ENCODE measurements at places on chromosomes 3 and 15.

GRCh38 chr3:179955809-179956208 is 80.9 kb downstream of the PEX5L start:
- no peak for DNase-seq

DNA sequence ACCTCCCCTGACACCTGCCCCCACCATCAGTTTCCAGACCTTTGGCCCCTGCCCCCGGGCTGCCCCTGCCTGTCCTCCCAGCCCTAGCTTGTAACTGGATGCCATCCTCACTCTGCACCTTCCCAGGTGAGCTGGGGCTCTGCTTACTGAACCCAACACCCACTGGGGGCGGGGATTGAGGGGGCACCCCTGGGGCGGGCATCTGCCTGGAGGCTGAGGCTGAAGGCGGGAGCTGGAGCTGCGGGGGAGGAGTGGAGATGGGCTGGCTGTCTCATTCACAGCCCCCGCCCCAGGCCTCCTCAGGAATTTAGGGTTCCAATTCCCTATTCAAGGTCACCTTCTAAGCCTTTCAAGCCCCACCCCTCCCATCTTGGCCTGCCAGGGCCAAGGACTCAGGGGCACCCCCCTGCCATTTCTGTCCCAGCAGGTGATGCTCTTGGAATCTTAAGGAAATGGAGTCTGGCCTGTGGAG is 17.7 kb downstream of the PIF1 start:
- DNase-seq = no peak

DNA sequence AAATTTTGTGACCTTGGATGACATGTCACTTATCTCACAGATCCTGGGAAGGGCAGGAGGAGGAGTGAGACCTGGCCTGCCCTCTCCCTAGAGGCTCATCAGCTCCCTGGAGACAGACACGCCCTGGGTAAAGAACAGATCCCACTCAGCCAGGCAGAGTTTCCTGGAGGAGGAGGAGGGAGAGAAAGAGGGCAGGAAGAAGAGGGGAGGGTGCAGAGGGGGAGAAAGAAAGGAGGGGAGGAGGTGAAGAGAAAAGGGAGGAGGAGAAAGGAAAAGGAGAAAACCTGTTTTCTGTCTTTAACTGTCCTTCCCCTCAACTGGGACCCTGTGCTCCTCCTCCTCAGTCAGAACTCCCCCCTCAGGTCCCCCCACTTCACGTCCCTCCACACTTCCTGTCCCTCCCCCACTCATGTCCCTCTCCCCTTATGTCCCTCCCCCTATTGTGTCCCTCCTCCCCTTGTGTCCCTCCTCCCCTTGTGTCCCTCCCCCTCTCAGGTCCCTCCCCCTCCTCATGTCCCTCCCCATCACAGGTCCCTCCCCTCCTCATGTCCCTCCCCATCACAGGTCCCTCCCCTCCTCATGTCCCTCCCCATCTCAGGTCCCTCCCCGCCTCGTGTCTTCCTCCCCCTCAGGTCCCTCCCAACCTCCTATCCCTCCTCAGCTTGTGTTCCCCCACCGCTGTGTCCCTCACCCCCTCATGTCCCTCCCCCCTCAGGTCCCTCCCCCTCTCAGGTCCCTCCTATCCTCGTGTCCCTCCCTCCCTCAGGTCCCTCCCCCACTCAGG is 52.3 kb upstream of the CGNL1 start:
- no peak for DNase-seq

DNA sequence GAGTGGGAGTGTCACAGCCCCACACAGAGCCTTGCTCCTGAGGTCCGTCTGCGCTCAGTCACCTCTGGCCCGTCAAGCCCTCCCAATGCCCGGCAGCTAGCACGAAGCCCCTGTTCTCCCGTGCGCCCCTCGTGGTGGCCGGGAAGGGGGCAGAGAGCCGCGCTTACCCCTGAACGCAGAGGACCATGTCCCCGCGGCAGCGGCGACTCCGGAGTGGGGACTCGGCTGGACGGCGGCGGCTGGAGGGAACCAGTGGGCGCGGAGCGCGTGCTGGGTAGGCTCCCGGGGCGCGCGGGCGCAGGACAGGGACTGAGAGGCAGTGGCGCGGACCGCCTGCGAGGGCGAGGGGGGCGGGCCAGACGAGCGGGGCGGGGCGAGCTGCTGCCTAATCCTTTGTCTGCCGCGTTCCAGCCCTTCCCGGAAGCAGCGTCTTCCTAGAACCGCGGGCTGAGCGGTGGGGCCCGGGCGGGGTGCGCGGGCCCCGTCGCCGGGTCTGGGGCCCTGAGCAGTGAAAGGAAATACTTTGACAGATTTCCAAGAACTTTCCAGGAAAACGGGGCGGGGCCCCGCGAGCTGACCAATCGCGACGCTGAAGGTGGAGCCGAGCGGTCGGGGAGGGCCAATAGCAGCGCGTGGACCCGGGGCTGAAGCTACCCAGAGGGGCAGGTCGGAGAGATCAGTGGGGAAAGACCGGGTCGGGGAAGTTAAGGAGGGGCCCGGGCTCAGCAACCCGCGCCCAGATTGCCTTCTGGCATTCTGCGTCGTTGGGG is at the start of gene CISH:
TSS of gene CISH (minus strand) at position 311 of the 770 bp plus-strand sequence. CDS start at position 187, 124 bp downstream.
- peak; percentile 83 for DNase-seq

GRCh38 chr3:27281671-27282150 is 87.5 kb downstream of the NEK10 start:
- DNase-seq = no peak

DNA sequence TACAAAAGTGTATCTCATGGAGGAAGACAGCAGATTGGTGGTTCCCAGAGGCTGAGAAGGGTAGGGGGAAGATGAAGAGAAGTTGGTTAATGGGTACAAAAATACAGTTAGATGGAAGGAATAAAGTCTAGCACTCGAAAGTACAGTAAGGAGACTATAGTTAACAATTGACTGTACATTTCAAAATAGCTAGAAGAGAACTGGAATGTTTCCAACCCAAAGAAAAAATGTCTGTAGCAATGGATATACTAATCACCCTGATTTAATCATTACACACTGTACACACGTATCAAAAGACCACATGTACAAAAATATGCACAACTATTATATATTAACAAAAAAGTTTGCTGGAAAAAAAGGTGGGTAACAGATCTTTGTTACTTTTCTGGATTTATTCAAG is 57.3 kb downstream of the THRB start:
- DNase-seq = no peak

DNA sequence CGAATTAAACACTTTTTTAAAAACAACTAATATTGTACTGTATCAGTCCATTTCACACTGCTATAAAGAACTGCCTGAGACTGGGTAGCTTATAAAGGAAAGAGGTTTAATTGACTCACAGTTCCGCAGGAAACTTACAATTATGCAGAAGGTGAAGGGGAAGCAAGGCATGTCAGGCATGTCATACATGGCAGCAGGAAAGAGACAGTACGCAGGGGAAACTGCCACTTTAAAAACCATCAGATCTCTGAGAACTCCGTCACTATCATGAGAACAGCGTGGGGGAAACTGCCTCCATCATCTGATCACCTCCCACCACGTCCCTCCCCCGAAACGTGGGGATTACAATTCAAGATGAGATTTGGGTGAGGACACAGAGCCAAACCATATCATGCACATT is 162.8 kb upstream of the TPM1 start:
- no peak for DNase-seq

GRCh38 chr15:39438799-39439592 is 141.9 kb upstream of the THBS1 start:
- DNase-seq = no peak

DNA sequence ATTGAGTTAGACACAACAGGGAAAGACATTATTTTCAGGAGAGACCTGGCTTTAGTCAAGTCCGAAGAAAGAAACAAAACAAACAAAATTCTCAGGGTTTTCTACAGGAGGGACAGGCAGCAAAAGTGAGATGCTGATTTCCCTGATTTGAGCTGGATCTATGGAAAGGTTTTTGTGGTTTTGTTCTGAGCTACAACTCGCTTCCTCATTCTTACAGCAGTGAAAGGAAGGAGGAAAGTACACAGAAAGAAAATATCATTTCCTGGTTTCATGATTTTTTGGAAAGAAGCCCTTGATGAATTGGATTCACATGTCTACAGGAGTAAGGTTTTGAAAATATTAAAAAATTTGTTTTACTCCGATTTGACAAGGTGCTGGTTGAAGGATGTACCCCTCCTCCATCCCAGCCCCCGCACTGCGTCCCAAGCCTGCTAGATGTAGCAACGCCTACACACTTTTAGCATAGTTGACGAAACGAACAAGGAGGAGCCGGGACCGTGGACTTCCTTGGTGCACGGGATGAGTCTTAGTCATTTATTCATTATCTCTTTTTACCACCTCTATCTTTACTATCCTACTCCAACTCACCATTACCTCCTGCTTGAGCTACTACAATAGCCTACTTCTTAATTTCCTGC is 10.8 kb downstream of the PRICKLE2 start:
- DNase-seq = no peak

- no peak for DNase-seq
Observed at GRCh38 chr3:175869404-175869803, 1010.3 kb downstream of the NAALADL2 start.

DNA sequence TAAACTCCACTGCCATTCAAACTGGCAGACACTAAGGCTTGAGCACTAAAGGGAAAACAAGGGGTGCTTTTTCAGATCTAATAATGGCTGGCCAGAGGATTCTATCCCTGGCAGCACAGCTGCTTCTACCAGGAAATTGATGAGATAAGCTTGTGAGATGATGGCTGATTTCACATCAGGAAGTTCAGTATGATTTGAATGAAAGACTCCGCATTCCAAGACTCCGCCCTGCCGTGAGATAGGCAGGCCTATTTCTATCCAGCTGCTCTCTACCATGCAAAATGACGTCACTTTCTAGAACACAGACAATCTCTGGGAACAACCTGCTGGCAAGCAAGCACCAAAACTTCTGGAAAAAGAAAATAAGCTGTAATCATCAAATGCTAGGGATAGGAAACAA is 171.8 kb downstream of the WDR76 start:
- no peak for DNase-seq

DNA sequence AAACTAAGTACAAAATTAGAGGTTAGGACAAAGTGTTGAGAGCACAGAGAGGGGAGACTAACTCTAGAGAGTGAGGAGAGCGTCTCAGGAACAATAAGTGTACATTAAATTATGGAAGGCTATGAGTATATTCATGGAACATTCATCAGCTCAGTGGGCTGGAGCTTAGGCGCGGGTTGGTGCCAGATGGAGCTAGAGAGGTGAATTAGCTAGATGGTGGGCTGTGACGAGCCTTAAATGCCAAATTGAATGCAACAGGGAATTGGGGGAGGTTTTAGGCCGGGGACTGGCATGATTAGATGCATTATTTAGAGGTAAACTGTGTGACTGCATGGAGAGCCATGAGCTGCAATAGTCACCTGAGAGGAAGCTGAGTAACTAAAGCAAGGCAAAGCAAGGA is 97.1 kb downstream of the TMEM108 start:
- no peak for DNase-seq

DNA sequence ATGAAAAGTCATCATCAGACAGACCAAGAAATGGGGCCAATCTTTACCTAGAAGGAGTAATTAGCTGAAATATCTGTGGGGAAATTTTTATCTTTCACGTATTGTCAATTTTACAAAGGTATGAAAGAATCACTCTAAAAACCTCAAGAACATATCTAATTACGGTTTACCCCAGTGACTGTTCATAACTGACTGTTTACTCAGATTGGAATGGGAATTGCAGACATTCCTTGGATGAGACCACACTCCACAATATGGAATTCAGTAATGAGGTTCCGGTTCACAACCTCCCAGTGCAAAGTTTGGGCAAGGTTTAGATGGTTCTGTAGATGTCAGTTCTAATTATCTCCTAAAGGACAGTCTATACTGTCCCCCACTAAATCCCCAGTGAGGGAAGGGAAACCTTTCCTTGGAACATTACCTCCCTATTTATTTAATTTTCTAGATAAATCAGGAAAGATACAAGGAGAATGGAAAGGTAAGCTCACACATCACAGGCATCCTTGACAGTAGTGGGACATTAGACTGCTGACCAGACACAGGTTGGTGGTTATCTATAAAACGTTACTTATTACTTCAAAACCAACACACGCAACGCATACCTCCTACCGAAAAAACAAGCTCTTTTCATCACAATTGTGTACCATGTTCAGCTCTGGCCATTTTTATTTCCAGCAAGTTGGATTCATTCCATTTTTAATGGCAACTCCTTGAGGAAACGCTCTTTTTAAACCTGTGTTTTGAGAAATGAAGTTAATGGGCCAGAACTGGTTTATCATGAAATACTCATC is 129.9 kb downstream of the RORA start:
- DNase-seq = no peak

- DNase-seq = no peak
Observed at GRCh38 chr3:56864918-56865524, 63.3 kb upstream of the ARHGEF3 start.

- DNase-seq = no peak
Observed at GRCh38 chr15:79051941-79052731, 38.4 kb downstream of the RASGRF1 start.

DNA sequence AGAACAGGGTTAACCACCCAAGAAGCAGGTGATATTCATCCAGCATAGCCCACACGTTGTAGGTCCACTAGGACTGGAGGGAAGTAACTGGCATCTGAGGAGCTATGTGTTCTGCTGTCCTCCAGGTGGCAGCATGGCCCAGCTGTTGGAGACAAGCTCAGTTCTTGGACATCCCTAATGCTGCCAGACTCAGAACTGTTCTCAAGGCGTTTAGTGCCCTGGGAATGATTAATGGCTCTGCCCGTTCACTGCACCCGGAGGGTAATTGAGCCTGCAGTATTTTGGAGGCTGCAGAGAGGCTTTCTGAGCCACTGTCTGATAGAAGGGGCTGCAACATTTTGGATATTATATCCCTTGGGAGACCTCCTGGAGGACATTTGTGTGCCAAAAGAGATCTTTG is 521.3 kb upstream of the SEMA6D start:
- DNase-seq = no peak

- no peak for DNase-seq
Observed at GRCh38 chr3:39415983-39416382, 9.5 kb downstream of the RPSA start.

DNA sequence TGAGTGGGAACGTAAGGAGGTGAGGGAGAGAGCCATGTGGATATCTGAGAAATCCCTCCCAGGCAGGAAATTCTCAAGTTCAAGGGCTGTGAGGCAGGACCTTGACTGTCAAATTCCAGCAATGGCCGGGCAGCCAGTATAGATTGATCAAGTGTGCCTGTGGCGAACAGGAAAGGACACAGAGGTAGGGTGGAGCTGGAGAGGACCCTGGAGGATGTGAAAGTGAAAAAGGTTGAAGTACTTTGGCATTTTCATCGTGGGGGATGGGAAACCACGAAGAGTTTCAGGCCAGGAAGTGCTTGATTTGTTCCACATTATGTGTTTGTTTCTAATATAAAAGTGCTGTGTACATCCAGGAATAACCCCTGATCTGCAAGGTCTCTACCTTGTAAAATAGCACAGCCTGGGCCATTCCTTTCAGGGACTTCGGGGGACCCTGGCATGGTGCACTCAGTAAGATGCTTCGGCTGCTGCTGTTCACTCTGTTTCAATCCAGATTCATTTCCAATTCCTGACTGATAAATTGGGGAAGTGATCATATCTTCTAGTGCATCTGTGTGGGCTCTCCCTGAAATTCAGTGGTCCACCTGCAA is 156.6 kb downstream of the MCTP2 start:
- no peak for DNase-seq

- no peak for DNase-seq
Observed at GRCh38 chr3:194270627-194271459, 80.3 kb downstream of the CPN2 start.

Data from activated naive CD4-positive, alpha-beta T cell (primary cell).